ENCODE measurements at places on chromosomes 12 and 14. TPM values are rescaled to one million over a fixed set of nuclear protein-coding genes. Genes with fewer than 3 reads are reported as not detected.

DNA sequence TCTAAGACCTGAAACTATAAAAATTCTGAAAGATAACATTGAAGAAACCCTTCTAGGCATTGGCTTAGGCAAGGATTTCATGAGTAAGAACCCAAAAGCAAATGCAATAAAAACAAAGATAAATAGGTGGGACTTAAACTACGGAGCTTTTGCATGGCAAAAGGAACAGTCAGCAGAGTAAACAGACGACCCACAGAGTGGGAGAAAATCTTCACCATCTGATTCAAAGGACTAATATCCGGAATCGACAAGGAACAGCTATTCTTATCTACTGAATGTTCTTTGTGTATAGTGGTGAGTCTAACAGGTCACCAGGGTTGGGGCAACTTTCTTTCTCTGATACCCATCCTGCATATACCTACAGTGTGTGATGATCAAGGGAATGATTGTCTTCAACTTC lies 198.6 kb downstream of the CCDC91 start:
- DNase-seq, result no peak

- DNase-seq, result no peak
Measured at GRCh38 chr14:104081261-104081835, 4.2 kb upstream of the ASPG start.

RIN3 gene
- 1.1 TPM for total RNA-seq

PRIM1 gene
- total RNA-seq, result 52.5 TPM

HOXC10 gene
- 15.3 TPM for total RNA-seq

LRRC10 gene
- total RNA-seq, result not detected

Measured in M059J (cell line).